ENCODE measurements at places on chromosomes 3 and 15. TPM values are rescaled to one million over a fixed set of nuclear protein-coding genes. Genes with fewer than 3 reads are reported as not detected.

Gene KLHL40
- total RNA-seq: not detected

Gene CLDN18
- not detected for total RNA-seq

Gene ADAMTSL3
- 11.5 TPM for total RNA-seq

Gene MRPL47
- total RNA-seq: 44.4 TPM

Gene RTF1
- total RNA-seq: 20.9 TPM

Gene CCDC191
- 0.78 TPM for total RNA-seq

Gene GRK7
- not detected for total RNA-seq

Gene OIP5
- total RNA-seq: 0.51 TPM

Gene CCDC66
- total RNA-seq: 12.5 TPM

Gene SYNM
- total RNA-seq: 311 TPM

Gene LDHAL6B
- not detected for total RNA-seq

Gene CFAP91
- 0.70 TPM for total RNA-seq

Gene FAM43A
- 15.7 TPM for total RNA-seq

Gene EAF2
- total RNA-seq: 3.3 TPM

Gene CNBP
- 458 TPM for total RNA-seq

DNA sequence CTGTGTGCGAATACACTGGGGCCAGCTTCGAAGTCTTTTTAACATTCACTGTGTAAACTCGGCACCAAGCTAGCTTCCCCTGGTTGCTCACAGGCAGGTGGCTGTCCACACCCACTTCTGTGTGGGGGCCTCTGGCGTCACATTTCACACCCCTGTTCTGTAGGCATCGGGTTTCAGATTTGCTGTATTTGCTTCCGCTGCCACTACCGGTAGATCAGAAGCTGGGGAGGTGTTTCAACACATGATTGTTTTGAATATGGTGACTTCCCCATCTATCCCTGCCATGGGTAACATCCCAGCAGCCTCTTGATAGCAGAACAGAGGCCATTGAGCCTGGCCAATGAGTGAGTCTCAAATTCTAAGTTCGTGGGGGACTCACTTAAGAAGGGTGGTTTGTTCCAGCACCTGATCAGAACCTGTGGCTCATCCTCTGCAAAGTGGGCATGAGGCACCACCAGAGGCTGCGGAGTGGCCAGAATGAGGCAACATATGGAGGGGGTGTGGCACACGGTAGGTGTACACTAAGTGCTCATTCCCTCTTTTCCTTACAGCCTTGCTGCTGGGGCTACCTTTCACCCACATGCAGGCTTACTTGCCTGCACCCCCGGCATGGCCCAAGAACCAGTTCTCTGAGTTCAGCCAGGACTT is 61.5 kb downstream of the IQSEC1 start:
- peak; percentile 85 for DNase-seq

DNA sequence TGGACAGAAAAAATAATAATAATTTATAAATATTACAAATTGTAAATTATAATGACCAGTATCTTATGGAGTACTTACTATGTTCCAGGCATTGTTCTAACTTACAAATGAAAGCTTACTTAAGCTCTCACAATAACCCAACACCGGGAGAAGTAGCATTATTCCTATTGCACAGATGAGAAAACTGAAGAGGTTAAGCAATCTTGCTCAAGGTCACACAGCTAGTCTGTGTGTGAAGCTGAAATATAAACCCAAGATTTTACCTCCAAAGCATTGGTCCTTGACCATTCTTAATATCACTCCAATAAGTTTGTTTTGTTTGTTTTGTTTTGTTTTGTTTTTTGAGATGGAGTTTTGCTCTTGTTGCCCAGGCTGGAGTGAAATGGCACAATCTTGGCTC is 43.1 kb downstream of the GBE1 start:
- no peak for DNase-seq

- no peak for DNase-seq
These were observed 67.3 kb upstream of the ADPGK start for GRCh38 chr15:72850833-72851232.

DNA sequence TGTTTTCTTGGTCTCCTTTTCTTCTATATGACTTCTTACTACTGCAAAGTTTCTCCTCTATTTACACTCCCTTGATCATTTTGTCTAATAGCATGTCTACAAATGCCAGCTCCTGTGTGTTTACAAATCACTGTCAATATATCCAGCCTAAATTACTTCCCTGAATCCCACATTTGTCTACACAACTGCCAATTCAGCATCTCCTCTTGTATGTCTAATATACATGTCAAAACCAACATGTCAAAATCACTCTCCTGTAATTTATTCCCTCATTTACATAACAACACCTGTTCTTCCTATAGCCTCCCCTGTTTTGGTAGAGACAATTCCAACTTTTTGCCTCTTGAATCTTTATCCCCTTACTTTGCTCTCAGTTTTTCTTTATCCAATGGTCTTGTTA is 359.3 kb downstream of the PLOD2 start:
- no peak for DNase-seq

DNA sequence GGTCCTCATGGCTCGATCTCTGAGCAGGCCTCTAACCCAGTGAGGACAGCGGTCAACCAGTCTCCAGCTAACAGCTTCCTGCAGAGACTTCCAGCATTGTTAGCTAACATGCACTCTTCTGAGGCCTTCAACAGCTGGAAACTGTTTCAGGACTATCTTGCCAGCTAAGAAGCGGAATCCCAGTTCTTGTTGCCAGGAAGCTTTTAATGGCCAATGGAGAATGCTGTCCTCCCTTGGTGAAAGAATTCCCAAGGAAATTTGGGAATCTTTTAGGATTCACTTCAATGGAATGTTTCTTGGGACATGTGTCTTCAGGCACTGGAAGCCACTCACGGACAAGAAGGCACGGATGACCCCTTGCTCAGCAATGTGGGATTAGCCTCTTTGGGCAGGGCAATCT is 91.7 kb downstream of the CEMIP start:
- no peak for DNase-seq

- DNase-seq: no peak
These were observed 6.4 kb downstream of the GOLIM4 start for GRCh38 chr3:168089179-168089771.

- no peak for DNase-seq
These were observed 45.2 kb upstream of the SYNPR start for GRCh38 chr3:63232764-63233396.

DNA sequence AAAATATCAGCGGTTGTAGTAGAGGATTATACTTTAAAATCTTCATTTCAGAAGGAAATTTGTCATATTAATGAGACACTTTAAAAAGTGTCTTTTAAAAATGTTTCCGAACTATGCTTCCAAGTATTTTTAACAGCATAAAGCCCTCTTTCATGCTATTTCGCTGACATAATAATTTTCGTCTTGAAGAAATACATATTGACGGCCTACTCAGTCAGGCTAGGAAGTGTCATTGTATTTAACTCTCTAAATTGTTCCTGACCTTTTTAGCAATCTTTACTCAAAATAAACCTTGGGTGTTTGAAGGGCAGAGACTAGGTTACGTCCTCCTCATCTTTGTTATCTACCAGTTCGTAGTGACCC is 806 bp upstream of the LRRC28 start:
- no peak for DNase-seq

DNA sequence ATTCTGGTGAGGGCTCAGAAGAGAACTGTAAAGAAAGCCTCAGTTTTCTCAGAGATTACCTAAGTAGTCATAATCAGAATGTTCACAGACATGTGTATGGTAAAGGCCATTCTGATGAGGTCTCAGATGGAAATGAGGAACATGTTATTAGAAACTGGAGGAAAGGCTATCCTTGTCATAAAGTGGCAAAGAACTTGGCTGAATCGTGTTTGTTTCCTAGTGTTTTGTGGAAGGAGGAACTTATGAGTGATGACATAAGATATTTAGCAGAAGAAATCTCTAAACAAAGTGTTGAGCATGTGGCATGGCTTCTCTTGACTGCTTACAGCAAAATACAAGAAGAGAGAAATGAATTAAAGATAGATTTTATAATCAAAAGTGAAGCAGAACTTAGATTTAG is 12.8 kb upstream of the KLHL40 start:
- no peak for DNase-seq

GRCh38 chr3:25830373-25831280 is 40.7 kb downstream of the OXSM start:
- no peak for DNase-seq

GRCh38 chr3:127673191-127674100 is 694 bp downstream of the ABTB1 start:
- DNase-seq: no peak

DNA sequence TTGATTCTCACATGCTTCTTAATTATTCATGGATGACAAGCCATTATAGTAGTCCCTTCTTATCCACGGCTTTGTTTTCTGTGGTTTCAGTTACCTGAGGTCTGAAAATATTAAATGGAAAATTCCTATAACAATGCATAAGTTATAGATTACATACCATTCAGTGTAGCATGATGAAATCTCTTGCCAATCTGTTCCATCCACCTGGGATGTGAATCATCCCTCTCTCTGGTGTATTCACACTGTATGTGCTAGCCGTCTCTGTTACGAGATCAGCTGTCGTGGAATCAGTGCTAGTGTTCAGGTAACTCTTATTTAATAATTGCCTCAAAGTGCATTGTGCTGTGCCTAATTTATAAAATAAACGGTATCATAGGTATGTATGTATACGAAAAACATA is 5.2 kb downstream of the WDR5B start:
- DNase-seq: no peak

GRCh38 chr3:141669434-141669833 is 68.7 kb upstream of the RNF7 start:
- no peak for DNase-seq

GRCh38 chr15:87817553-87817952 is 439.0 kb downstream of the NTRK3 start:
- no peak for DNase-seq

- DNase-seq: no peak
These were observed 230.7 kb downstream of the UACA start for GRCh38 chr15:70532531-70533186.

- DNase-seq: no peak
These were observed at the start of gene MINAR1 for GRCh38 chr15:79431636-79432344. Gene MINAR1 (plus strand): TSS chr15:79432336. CDS start chr15:79456148, 23,812 bp downstream.

DNA sequence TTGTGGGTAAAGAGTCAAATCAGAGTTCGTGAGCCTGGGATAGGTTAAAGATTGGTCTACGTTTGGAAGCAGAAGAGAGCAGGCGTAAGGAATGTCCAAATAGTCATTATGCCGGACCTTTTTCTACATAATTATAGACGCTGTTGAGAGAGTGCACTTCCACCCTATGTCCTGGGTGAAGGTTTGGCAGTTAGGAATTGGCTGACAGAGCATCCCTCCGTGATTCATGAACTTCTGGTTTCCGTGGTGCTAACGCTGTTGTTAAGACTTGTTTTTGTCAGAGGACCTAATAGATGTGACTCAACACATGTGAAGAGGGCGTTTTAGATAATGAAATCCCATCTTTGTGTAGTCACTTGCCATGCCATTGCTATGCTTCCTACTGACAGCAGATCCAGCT is 1.1 kb downstream of the EAF1 start:
- no peak for DNase-seq

DNA sequence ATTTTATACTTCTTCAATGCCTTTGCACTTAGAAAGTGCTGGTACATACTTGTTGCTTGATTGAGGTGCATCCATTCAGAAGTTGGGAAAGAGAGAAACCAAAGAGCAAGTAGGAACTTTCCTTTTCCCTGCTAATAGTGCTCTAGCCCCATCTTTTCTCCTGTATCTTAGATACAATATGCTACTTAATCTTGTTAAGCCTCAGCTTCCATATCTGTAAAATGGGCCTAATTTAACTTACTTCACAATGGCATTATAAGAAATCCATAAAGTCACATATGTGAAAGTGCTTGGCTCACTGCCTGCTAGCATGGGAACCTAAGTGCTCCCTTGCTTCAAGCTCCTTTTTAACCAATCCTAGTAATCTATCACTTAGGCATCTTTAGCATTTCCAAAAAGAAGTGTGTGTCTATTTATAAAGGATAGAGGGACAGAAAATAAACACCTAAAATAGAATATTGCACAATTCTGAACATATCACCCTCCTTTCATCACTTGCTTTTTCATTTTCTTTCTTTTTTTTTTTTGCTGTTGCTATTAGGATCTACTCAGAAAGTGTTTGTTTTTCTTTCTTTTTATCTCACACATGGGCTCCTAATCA is 28.1 kb downstream of the KCNAB1 start:
- DNase-seq: no peak

DNA sequence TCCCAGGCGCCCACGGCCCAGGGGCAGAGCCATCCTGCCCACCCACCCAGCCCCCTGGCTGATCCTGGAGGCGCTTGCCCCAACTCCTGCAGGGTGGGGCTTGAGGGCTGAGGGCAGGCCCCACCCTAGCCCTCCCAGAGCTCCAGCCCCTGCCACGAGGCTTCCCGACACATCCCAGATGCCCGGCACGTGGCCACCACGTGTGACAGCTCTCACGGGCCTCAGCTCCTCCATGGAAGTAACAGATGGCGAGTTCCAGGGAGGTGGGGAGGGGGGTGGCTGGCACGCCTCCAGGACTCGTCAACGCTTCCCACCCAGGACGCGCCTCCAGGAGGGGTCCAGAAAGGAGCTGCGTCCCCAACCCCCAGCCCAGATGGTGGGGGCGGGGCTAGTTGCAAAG is 29.1 kb downstream of the PLXND1 start:
- DNase-seq: peak; percentile 91

DNA sequence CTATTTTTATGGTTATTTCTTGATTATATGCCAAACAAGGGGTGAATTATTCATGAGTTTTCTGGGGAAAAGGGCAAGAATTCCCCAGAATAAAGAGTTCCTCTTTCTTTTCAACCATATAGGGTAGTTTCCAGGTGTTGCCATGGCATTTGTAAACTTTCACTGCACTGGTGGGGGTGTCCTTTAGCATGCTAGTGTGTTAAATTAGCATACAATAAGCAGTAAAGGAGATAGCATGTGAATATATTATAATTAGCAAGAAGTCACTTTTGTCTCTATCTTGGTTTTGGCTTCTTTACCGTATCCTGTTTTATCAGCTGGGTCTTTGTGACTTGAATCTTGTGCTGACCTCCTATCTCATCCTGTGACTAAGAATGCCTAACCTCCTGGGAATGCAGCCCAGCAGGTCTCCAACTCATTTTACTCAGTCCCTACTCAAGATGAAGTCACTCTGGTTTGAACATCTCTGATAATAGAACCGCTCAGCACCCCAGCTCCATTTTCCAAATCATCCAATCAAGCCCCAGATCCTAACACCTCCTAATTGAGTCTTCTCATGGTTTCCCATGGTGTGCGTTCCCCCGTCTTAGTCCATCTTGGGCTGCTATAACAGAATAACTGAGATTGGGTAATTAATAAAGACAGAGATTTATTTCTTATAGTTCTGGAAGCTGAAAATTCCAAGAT is 3.4 kb upstream of the SELENOT start:
- DNase-seq: no peak

GRCh38 chr3:131807822-131808221 is 227.0 kb downstream of the CPNE4 start:
- DNase-seq: no peak

GRCh38 chr3:60729056-60729455 is 522.2 kb downstream of the FHIT start:
- DNase-seq: no peak

GRCh38 chr3:194212845-194213331 is 76.9 kb downstream of the HES1 start:
- DNase-seq: no peak

DNA sequence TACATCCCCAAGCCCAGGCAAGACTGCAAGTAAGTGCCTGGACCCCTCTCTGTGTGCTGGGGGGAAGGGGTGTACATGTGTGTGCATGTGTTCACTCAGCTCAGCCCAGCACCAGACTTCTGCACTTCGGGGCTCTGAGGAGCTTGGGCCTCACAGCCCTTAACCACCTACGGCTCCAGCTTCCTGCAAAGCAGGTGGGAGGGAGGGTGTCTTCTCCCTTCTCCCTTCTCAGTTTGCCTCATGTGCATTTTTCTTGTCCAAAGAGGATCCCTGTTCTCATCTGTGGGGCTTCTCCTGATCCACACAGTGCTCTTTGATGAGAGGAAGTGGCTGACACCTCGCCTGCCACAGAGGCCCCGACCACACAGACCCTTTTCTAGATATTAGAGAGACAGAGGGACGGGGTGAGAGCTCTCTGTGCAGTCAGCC is 69.3 kb downstream of the MESD start:
- no peak for DNase-seq
